HuH-7 (cell line): ENCODE measurements at places on chromosomes 16 and 17.

GRCh38 chr17:29621751-29622194, 939 bp downstream of the CORO6 start:
- peak; percentile 32 for DNase-seq

DNA sequence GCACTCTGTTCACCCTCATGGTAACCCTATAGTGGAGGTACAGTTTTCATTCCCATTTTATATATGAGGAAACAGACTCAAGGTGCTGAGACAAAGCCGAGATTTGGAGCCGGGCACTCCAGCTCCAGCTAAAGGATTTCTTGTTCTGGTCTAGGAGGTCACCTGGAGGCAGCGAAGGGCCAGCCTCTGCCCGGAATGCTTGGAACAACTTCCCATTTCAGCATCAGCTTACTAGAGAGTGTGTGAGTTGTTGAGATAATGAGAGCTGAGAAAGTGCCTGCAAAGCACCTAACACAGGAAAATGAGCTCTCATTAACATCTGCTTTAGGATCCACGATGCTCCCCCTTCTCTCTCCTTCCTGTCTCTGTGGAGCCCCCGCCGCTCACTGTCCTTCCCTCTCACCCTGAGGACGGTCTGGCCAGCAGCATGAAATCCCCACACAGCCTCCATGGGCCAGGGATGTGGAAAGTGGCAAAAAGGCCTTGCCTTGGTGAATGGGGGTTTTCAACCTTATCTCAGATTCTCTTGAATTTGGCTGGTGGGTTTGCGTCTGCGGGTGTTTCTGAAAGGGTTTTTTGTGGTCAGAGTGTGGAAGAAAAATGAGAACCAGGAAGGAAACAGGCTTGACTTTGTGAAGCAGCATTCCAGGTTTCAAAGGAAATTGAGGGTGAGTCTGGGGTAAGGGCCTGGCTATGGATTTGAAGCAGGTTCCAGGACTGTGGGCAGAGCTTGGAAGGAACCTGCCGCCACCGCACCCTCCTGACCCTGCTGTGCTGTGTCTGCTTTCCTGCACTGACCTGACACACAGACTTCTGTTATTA, 178.7 kb downstream of the FOXL1 start:
- no peak for DNase-seq

DNA sequence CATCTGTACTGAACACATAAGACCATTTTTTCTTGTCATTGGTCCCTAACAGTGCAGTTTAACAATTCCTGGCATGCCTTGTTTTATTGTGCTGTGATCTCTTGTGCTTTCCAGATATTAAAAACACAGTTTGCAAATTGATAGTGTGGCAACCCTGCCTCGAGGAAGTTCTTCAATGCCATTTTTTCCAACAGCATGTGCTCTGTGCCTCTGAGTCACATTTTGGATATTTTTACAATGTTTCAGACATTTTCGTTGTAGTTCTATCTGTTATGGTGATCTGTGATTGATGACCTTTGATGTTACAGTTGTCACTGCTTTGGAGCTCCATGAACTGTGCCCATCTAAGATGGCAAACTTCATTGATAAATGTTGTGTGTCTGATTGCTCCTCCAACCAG, 66.2 kb downstream of the GOSR1 start:
- no peak for DNase-seq

- DNase-seq = no peak
Observed at GRCh38 chr16:47886631-47887415, 269.0 kb downstream of the ABCC12 start.

GRCh38 chr17:31688701-31689100, 170.3 kb downstream of the COPRS start:
- no peak for DNase-seq

- no peak for DNase-seq
Observed at GRCh38 chr17:61317779-61318178, 81.9 kb upstream of the TBX2 start.

DNA sequence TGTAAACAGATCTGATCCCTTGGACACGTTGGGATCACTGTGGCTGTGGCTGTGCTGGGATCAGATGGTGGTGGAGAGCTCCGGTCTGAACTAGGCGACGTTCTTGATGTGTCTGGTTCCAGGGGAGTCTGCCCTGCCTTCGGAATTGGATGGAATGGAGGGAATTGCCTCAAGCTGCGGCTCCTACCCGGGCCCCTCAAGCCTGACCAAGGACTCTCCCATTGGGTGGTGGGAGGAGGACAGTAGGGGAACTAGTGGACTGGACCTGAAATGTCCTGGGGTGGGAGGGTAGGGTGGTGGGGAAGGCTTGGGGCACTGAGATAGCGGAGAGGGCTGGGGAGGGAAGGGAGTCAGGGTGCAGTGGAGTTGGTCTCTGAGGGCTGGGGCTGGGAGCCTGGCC, 3.2 kb upstream of the UBALD1 start:
- no peak for DNase-seq

DNA sequence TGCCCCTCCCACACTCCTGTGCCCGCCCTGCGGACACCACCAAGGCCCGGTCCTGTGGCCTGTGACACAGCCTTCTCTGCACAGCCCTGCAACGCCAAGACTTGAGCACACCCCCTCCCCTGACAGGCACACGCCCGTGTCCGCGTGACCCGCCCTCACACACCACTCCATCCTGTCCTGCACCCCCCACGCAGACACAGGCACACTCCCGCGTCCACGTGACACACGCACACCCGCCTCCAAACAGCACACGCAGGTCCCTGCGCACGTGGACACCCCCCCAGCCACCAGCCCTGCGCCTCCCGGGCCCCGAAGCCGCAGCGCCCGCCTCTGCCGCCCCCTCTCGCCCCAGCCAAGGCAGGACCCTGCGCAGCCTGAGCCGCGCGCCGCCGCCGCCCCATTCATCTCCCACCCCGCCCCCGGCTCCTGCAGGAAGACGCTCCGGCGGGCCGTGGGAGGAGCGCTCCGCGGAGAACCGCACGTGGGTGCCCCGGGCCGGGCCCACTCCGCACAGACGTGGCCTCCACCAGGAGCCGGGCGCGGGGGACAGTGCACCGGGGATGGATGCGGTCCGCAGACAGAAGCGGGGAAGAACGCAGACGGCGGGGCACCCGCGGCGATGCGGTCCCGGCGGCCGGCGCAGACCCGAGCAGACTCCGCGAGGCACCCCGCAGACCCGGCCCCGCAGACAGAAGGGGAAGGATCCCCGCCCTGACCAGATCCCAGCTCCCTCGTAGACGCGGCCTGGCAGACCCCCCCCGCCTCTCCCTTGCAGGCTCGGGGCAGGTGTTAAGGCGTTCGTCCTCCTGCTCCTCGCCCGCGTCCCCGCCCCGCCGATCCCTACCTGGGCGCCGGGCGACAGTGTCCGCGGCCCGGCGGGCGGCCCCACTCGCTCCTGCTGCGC, 506 bp downstream of the CAMKK1 start:
- no peak for DNase-seq
